NCI-H2081 treated with DMSO at 0.1 percent for 48 hours (cell line): ENCODE measurements at places on chromosomes 12 and 14.

- DNase-seq: no peak
Observed at GRCh38 chr14:46323404-46323762, 328.2 kb downstream of the RPL10L start.

DNA sequence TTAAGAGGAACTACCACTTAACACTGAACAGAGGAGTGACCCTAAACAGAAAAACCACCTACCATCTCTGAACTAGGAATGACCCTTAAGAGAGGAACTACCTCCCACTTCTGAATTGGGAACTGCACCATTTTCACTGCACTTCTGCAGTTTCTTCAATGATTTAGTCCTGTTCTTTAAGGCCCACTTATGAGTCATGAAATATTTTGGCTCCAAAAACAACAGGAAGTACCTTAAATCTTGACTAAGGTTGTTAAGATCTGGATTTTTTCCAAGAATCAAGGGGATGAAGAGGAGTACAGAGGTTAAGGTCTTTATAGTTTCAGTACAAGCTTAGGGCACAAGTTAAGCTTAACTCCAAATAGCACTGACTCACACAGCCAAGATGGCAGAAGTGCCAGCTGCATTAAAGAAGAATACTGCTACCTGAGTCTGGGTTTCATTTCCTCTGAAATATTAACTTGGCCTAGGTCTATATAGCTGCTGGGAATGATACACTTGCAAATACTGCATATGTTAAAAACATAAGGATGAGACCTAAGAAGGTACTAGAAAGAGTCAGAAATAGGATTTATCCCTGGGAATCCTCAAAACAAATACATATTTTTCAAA is 4.2 kb downstream of the NPC2 start:
- no peak for DNase-seq

DNA sequence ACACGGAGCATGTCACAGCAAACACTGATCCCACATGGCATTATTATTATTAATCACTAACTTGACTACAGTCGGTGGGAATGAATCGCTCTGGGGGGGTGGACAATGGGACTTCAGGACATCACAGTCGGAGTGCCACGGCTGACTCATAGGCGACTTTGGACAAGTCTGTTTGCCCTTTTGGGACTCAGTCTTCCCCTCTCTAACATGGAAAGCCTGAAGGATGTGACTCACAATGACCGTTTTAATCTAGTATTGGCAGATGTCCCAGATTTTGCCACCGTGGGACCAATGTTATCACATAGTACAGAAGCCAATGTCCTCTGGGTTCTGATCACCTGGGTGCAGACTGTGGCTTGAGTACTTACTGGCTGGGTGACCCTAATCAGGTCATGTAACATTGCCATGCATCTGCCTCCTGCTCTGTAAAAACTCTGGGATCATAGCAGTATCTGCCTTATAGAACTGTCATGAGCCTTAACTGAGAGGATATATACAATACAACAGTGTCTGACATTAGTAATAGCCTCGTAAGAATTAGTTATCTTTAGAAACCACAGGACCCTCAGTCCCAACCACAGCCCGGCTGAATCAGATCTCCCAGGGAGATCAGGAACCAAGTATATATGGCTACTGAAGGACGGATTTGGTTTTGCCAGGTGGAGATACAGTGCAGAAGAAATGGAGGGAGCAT is 362.6 kb downstream of the BCL11B start:
- DNase-seq: no peak

DNA sequence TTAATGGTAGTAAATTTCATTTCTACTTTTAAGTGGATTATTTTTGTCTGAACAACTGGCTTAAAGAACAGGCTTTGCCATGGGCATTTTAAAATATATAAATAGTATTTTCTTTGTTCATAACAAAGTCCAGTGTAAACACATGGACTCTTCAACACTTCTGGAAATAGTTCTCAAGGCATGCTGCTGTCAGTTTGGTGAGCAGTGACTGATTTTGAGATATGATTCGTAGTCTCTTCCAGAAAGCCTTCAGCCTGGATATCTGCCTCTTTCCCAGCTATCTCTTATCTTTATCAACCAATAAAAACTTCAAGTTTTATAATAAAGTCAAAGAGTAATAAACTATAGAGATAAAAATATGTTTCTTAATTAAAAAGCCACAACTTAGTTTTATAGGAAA is 110.7 kb downstream of the NAV3 start:
- no peak for DNase-seq

DNA sequence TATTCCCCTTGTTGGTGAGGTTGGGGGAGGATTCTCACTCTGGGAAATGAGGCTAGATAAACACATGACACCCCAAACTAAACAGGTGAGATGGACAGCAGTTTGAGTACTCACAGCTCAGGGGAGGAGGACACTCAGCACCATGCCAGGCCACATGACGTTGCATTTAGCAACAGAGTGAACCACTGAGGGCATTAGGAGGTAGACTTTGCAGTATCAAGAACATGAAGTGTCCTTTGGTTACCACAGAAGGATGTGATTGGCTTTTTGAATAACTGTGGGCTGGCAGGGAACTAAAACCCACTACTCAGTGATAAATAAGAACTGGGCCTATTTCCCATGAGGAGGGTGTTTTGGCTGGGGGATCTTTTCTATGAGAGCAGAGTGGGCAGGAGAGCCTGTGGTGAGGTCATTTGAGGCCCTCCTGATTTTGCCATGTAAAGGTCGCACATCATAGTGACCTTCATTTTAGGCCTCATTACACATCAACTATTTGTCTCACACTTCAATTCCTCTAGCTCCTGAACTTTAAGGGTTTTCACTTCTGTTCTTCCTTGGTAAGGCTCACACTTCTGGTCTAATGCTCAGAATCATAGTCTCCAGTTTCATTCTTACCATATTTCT is 89.8 kb upstream of the PRKD1 start:
- no peak for DNase-seq

DNA sequence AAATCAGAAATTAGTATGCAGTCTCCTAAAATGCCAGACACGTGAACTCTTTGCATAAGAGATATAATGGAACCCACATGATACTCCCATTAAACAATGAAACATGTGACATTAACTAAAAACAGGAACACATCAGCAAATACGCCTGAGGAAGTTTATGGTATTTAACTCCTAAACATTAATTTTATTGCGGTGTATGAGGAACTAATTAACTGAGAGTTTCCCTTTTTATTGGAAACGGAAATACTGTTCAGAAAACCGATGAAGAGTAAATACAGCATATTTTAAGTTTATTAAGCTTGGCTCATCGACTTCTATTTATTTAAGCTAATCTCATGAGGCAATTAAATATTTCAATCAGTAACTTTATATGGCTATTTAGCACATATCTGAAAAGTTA is 290.3 kb downstream of the SOX5 start:
- DNase-seq: no peak
